ENCODE measurements at places on chromosomes 2 and 18. TPM values are rescaled to one million over a fixed set of nuclear protein-coding genes. Genes with fewer than 3 reads are reported as not detected.

The SERPINB4 gene
- not detected for total RNA-seq

The SAG gene
- not detected for total RNA-seq

The TMEM198 gene
- 5.1 TPM for total RNA-seq

The REG3A gene
- total RNA-seq: not detected

The CCDC141 gene
- 3.0 TPM for total RNA-seq

The CPO gene
- not detected for total RNA-seq

The C1QL2 gene
- total RNA-seq: not detected

The CNGA3 gene
- not detected for total RNA-seq

DNA sequence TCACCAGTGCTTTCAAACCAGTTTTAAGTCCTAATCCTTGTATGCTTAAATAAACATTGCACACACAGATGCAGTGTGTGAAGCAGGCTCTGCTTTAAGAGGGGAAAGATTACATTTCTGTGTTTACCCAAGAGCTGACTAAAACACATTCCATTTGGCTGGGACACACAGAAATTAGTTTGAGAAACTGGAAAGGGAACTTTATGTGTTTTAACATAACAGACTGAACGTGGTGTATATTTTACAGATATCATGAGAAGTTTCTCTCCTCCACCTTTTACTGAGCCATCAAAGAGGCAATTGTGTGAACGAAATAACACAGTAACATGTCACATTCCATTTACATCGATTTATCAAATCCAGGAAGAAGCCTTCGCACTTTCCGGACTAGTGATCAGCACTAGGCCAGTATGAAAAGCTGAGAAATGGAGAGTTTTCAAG is 121.8 kb downstream of the MAIP1 start:
- no peak overlapping the region for H3K4me3 ChIP-seq
- no peaks in the 10 kb centered on the region for H3K27me3 ChIP-seq
- no peaks in the 10 kb centered on the region for H3K36me3 ChIP-seq

GRCh38 chr2:155141418-155141817 is 442.9 kb downstream of the KCNJ3 start:
- no peaks in the 10 kb centered on the region for H3K27me3 ChIP-seq
- H3K4me3 ChIP-seq: no peak overlapping the region
- DNase-seq: no peak
- H3K36me3 ChIP-seq: no peaks in the 10 kb centered on the region
- no peaks in the 10 kb centered on the region for H3K4me1 ChIP-seq

DNA sequence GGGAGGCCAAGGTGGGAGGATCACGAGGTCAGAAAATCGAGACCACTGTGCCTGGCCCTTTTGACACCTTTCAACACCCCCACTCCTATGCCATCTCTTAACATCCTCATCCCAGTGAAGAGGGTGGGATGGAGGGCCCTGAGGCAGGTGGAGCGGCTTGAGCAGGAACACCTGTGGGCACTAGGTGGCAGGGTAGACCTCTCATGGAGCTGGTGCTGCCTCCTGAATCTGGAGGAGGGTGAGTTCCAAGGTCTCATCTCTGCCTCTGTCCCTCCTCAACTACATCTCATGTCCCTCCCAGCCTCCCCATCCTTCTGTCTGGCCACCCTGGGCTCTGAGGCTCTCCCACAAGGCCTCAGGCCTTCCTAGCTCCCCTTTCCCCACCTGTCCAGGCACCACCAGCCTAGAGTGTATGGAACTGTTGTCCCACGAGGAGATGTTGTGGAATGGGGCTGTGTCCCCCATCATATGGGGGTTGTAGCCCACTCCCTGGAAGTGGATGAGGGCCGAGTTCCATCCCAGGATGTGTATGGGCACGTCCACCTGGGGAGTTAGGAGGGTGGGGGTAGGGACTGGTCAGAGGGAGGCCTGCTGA is 17.0 kb upstream of the CRYBA2 start:
- no peak overlapping the region for H3K27ac ChIP-seq
- H3K27me3 ChIP-seq: no peaks in the 10 kb centered on the region
- H3K36me3 ChIP-seq: no peaks in the 10 kb centered on the region
- no peak for DNase-seq
- no peaks in the 10 kb centered on the region for H3K4me1 ChIP-seq

- no peaks in the 10 kb centered on the region for H3K27me3 ChIP-seq
- DNase-seq: no peak
- H3K36me3 ChIP-seq: no peaks in the 10 kb centered on the region
These were observed 98.8 kb downstream of the KLHL29 start for GRCh38 chr2:23483791-23484190.

DNA sequence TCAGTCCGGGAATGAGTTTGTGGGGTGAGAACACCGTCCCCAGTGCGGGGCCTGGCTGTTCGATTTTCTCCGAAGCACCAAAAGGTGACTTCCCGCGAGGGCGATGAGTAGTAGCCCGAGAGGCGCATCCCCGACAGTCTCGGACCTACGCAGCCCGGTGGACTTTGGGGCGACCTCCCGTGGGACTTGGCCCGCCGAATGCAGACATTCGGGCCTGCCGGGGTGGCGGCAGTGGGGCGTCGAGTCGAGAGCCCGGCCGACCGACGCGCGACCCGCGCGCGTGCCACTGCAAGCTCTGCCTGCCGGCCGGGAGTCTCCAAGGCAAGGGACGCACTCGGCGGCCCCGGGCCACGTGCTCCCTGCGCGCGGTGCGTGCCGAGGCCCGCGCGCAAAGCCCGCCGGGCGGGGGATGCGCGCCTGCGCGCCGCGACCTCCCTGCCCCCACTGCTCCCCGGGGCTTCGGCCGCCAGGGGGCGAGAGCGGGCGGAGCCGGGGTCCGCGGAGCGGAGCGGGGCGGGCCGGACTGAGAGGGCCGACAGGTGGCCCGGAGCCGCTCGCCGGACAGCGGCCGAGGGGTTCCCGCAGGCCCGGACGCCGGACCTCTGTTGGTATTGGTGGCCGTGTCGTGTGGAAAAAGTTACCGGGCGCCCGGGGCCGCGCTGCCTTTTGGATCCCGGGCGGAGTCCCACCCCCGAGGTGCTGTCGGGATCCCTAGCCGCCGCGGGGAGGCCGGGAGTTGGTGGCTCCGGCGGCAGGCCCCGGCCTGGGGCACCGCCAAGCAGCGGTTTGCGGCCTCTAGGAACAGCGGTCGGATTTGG is 1.9 kb downstream of the PTMA start:
- peaks cover 13% of the 10 kb centered on the region for H3K4me1 ChIP-seq
- no peaks in the 10 kb centered on the region for H3K27me3 ChIP-seq
- no peaks in the 10 kb centered on the region for H3K36me3 ChIP-seq
- H3K27ac ChIP-seq: peak overlapping the region; percentile 99
- peak; percentile 91 for DNase-seq
- H3K4me3 ChIP-seq: peak overlapping the region; percentile 83

- no peaks in the 10 kb centered on the region for H3K27me3 ChIP-seq
- peak; percentile 58 for DNase-seq
- H3K36me3 ChIP-seq: no peaks in the 10 kb centered on the region
- no peak overlapping the region for H3K4me3 ChIP-seq
- peaks cover 32% of the 10 kb centered on the region for H3K4me1 ChIP-seq
These were observed 153.0 kb downstream of the ZFP36L2 start for GRCh38 chr2:43073401-43073825.

GRCh38 chr2:14932285-14932684 is 299.8 kb downstream of the LRATD1 start:
- H3K27ac ChIP-seq: no peak overlapping the region
- no peak overlapping the region for H3K4me3 ChIP-seq
- no peaks in the 10 kb centered on the region for H3K36me3 ChIP-seq
- no peaks in the 10 kb centered on the region for H3K4me1 ChIP-seq
- no peak for DNase-seq

- H3K36me3 ChIP-seq: no peaks in the 10 kb centered on the region
- no peaks in the 10 kb centered on the region for H3K4me1 ChIP-seq
- no peak for DNase-seq
These were observed 60.8 kb downstream of the LIMS1 start for GRCh38 chr2:108594982-108595464.

GRCh38 chr2:75736276-75736675 is 25.6 kb upstream of the GCFC2 start:
- H3K27me3 ChIP-seq: no peaks in the 10 kb centered on the region
- no peak overlapping the region for H3K27ac ChIP-seq
- H3K4me3 ChIP-seq: no peak overlapping the region
- H3K4me1 ChIP-seq: no peaks in the 10 kb centered on the region

DNA sequence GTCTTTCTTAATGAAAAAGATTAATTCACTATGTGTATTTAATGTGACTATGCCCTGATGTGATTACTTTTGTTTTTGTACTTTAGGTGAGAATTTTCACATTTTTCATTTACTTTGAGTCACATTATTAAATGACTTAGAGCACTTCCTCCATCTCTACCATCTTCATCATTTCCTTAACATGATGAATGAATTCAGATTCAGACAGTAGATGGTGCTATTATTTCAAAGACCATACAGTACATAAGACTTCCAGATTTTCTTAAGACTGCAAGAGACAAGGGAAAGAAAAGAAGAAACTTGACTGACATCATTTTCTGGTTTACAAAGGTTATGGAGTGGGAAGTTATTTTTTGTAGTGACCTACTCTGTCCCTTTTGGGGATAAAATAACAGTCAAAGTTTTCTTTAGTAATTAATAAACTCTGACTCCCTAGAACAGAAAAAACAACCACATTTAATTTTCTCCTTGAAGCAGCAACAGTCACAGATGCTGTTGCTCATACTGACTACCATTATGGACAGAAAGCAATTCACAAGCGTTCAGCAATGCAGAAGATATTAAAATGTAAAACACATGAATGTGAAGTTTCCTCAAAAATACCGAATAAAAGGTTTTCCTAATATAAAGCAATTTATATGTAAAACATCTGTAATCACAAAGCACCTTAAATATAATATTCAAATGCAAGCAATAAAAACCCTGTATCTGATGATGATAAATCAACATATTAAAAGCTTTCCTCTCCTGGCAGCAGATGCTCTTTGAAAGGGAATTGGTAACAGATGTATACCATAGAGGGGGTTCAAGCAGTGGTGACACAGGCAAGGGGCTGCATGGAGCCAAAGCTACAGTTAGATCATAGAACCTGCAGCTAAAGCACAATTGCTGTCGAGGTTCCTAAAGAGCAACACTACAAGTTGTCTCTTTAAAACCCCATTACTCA is 1010.9 kb upstream of the NXPH2 start:
- H3K4me3 ChIP-seq: no peak overlapping the region
- H3K27me3 ChIP-seq: no peaks in the 10 kb centered on the region
- no peaks in the 10 kb centered on the region for H3K4me1 ChIP-seq
- DNase-seq: no peak
- no peaks in the 10 kb centered on the region for H3K36me3 ChIP-seq
- H3K27ac ChIP-seq: no peak overlapping the region

GRCh38 chr2:173130496-173131465 is 55.1 kb downstream of the MAP3K20 start:
- no peak for DNase-seq
- H3K4me3 ChIP-seq: no peak overlapping the region
- H3K27ac ChIP-seq: no peak overlapping the region
- no peaks in the 10 kb centered on the region for H3K27me3 ChIP-seq
- H3K36me3 ChIP-seq: no peaks in the 10 kb centered on the region

GRCh38 chr18:26531605-26532298 is 16.6 kb downstream of the KCTD1 start:
- H3K4me1 ChIP-seq: no peaks in the 10 kb centered on the region
- no peak for DNase-seq
- no peak overlapping the region for H3K4me3 ChIP-seq
- H3K27ac ChIP-seq: no peak overlapping the region
- no peaks in the 10 kb centered on the region for H3K36me3 ChIP-seq
- H3K27me3 ChIP-seq: no peaks in the 10 kb centered on the region

- H3K27me3 ChIP-seq: no peaks in the 10 kb centered on the region
- no peak overlapping the region for H3K27ac ChIP-seq
- no peak for DNase-seq
- H3K36me3 ChIP-seq: no peaks in the 10 kb centered on the region
These were observed 82.0 kb upstream of the TTC39C start for GRCh38 chr18:23932385-23933067.

- no peak overlapping the region for H3K4me3 ChIP-seq
- no peaks in the 10 kb centered on the region for H3K27me3 ChIP-seq
- peaks cover 4% of the 10 kb centered on the region for H3K36me3 ChIP-seq
- no peak for DNase-seq
These were observed 155.2 kb upstream of the COL3A1 start for GRCh38 chr2:188819011-188819410.

DNA sequence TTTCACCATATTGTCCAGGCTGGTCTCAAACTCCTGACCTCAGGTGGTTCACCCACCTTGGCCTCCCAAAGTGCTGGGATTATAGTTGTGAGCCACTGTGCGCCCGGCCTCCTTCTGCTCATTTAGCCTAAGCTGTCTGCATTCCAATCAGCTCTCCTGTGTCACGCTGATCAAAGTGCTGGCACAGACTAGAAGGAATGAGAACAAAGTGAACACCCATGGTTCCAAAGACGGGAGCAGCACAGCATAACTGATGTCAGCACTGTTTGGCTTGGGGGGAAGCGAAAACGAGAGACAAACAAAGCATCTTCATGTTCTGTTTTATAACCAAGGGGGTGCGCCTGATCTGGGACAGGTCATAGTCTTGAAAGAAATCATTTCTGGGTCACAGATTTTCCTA is 43.3 kb downstream of the DIPK1C start:
- no peaks in the 10 kb centered on the region for H3K4me1 ChIP-seq
- H3K27me3 ChIP-seq: no peaks in the 10 kb centered on the region
- no peak for DNase-seq
- no peak overlapping the region for H3K27ac ChIP-seq
- no peaks in the 10 kb centered on the region for H3K36me3 ChIP-seq

GRCh38 chr2:107132070-107132469 is 246.1 kb upstream of the ST6GAL2 start:
- H3K27me3 ChIP-seq: no peaks in the 10 kb centered on the region
- no peak overlapping the region for H3K27ac ChIP-seq
- no peaks in the 10 kb centered on the region for H3K4me1 ChIP-seq
- H3K36me3 ChIP-seq: no peaks in the 10 kb centered on the region
- no peak for DNase-seq

GRCh38 chr18:46393230-46393629 is 263.8 kb downstream of the LOXHD1 start:
- H3K27ac ChIP-seq: no peak overlapping the region
- no peaks in the 10 kb centered on the region for H3K36me3 ChIP-seq
- no peaks in the 10 kb centered on the region for H3K27me3 ChIP-seq
- no peak for DNase-seq

- H3K27me3 ChIP-seq: no peaks in the 10 kb centered on the region
- no peak overlapping the region for H3K27ac ChIP-seq
- no peaks in the 10 kb centered on the region for H3K4me1 ChIP-seq
- H3K36me3 ChIP-seq: no peaks in the 10 kb centered on the region
- no peak overlapping the region for H3K4me3 ChIP-seq
- no peak for DNase-seq
These were observed 172.9 kb downstream of the WDR7 start for GRCh38 chr18:56823986-56824565.

Measured in uterus (tissue), 4 donors.